Psoas muscle (tissue), 8 donors: ENCODE measurements at places on chromosomes 7 and 10. TPM values are rescaled to one million over a fixed set of nuclear protein-coding genes. Genes with fewer than 3 reads are reported as not detected.

DNA sequence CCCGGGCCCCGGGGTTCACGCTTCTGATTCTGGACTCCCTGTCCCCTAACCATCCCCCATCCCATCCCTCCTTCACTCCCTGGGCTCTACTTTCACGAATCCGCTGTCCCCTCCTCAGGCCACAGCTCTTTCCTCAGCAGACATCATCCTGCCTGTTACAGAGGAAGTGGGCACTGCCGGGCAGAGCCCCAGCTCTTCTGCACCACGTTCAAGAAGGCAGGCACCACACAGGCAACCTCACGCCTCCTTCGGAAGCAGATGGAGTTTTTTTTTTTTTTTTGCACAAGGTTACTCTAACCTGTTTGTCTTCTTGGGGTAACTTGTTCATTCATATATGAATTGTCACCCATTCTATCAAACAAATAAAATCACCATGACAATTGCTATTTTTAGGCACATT is 17.9 kb upstream of the ZNF32 start:
- DNase-seq, result no peak

GRCh38 chr7:55121249-55121648 is 102.4 kb downstream of the EGFR start:
- DNase-seq, result peak; percentile 30

- DNase-seq, result no peak
Observed at GRCh38 chr7:73838642-73839041, 3.7 kb downstream of the METTL27 start.

Gene SLC26A5
- not detected for total RNA-seq

DNA sequence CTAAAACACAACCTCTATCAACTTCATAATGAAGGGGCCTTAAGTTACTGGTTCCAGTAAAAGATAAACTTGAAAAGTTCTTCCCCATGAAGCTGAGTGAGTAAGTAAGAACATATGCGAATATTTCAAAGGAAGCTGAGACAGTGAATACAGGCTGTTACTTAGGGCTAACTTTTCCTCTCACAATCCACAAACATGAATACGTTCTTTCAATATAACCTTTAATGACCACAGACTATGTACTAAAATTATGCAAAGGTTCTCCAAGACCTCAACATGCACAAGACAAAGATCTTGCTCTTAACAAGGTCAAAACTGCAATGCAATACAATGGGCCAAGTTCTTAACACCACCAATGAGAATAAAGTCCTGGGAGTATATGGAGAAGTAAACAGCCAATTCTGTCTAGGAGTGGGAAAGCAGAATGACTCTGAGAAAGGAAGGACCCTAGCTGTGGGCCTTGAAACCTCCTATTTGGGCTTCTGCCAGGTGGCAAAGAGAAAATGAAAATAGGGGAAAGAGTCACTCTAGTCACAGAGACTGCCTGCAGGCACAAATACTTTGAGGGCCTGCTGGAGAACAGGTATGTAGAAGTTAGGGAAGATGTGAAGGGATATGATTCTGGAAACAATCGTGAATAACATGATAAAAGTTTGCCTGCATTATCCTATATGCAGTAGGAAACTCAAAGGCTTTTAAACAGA is 43.7 kb downstream of the OSBPL3 start:
- DNase-seq, result no peak

GRCh38 chr7:151660141-151660540 is 140.4 kb upstream of the RHEB start:
- DNase-seq, result no peak

DNA sequence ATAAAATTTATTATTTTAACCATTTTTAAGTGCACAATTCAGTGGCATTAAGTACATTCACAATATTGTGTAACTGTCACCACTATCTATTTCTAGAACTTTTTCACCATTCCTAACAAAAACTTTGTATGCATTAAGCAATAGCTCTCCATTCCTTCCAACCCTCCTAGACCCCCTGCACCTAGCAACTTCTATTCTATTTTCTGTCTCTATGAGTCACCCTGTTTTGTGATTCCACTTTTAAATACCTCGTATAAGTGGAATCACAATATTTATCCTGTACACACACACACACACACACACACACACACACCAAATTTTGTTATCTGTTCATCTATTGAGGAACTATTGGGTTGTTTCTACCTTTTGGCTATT is 89.2 kb downstream of the ARID5B start:
- DNase-seq, result no peak

- DNase-seq, result no peak
Observed at GRCh38 chr10:26365681-26366358, 72.3 kb upstream of the APBB1IP start.

- DNase-seq, result peak; percentile 57
Observed at GRCh38 chr7:140640060-140640637, 464 bp downstream of the DENND2A start.

- DNase-seq, result no peak
Observed at GRCh38 chr7:18780266-18780665, 284.7 kb downstream of the HDAC9 start.

Gene ZNF33A
- 20.8 TPM for total RNA-seq

- DNase-seq, result no peak
Observed at GRCh38 chr7:102860351-102860811, 52.4 kb upstream of the LRRC17 start.

Gene TACC2
- 439 TPM for total RNA-seq

GRCh38 chr10:8712656-8713055 is 658.2 kb downstream of the GATA3 start:
- DNase-seq, result no peak

GRCh38 chr10:44205067-44205466 is 179.8 kb downstream of the CXCL12 start:
- DNase-seq, result no peak

DNA sequence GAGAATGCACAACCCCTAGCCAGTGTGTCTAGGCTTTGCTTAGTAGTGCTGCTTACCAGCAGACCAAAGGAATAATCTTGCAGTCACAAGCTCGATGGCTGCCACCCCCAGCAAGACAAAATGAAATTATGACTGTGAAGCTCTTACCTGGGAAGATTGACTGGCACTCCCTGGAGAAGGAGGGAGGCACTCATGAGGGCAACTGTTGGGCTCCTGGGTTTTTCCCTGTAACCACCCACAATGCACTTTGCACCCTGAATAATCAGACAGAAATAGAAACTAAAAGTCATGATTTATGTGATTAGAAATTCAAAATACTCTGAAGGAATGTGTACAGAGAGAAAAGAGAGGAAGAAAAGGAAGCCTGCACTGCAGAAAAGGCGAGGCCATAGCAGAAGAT is 144.3 kb upstream of the DGKB start:
- DNase-seq, result no peak

Gene CPEB3
- 16.4 TPM for total RNA-seq

- DNase-seq, result no peak
Observed at GRCh38 chr10:130459851-130460490, 323.8 kb downstream of the GLRX3 start.

- peak; percentile 71 for DNase-seq
Observed at GRCh38 chr10:119634219-119634544, 17.0 kb upstream of the BAG3 start.

- no peak for DNase-seq
Observed at GRCh38 chr10:120336306-120336910, 120.6 kb upstream of the PLPP4 start.

- no peak for DNase-seq
Observed at GRCh38 chr10:34078017-34078744, 736.9 kb downstream of the PARD3 start.

Gene ABCC2
- total RNA-seq, result 2.3 TPM

Gene GIMAP8
- total RNA-seq, result 6.1 TPM

GRCh38 chr7:152869041-152869676 is 109.6 kb downstream of the ACTR3B start:
- no peak for DNase-seq

Gene KIF11
- 0.32 TPM for total RNA-seq

DNA sequence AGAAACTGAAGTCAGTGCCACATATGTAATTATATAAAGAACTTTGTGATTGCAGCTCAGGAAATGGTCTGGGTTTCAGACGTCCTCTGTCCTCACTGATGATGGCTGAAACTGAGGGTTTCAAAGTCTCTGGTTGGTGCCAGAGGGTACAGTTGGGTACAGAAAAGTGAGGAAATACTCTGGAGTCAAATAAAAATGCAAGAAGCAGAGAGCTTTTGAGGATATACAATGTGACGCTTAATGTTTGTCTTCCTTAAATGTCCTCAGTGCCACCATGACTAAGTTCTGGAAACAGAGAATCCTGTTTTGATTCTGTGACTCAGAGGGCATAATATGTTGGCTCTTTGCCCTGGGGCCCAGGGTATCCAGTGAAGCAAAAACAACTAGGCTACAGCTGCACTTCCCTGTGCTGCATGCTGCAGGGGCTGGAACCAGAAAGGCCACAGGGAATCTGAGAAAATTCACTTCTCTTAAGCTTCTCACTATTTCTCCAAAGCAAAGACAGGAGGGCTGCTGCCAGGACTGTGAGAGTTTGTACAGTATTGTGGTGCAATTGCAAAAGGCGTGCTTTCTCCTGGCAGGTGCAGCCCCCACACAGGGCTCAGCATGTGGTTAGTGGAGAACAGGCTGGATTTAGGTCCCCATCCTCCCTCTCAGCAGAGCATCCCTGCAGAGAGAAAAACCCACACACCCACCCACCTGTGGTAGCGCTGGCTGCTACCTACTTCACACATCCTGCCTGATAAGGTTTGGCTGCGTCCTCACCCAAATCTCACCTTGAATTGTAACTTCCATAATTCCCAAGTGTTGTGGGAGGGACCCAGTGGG is 169.5 kb upstream of the SVIL start:
- DNase-seq, result peak; percentile 51

- DNase-seq, result no peak
Observed at GRCh38 chr10:89494068-89494467, 41.3 kb downstream of the SLC16A12 start.

GRCh38 chr7:91603707-91604106 is 276.8 kb downstream of the MTERF1 start:
- no peak for DNase-seq

DNA sequence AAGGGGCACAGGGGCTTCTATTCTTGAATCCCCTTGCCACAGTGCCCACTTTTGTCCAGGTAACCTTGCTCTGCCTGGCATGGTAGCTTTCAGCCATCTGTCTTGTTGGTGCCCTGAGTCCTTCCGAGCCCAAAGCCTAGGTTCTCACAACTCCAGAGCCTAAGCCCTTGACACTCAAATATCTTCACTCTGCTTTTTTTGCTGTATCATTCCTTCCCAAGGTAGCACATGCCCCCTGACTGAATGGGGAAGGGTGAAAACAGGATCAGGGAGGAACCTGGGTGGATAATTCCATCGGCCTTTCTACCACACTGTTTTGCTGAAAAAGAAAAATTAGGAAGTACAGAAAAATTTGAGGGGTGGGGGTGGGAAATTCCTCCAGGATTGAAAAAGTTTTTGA is 37.6 kb downstream of the LDB3 start:
- no peak for DNase-seq

GRCh38 chr7:25262586-25262985 is 34.3 kb upstream of the NPVF start:
- DNase-seq, result no peak

DNA sequence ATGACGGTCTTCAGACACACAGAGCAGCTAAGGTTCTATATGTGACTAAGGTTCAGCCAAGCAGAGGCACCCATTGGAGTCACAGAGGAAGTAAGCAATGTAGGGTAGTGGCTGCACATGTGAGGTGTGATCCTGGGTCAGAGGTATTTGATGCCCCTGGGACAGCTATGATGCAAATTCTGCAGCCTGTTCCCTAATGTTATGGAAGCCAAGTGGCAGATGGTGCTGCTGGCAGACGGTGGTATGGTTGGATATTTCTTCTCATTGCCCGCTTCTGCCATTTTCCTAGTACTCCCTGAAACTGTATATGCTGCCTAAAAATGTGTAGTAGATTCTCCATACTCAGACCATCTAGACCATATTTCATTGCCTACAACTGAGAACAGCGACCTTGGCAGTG is 7.2 kb downstream of the TAS2R16 start:
- no peak for DNase-seq

GRCh38 chr7:106203473-106203872 is 81.3 kb downstream of the NAMPT start:
- no peak for DNase-seq

DNA sequence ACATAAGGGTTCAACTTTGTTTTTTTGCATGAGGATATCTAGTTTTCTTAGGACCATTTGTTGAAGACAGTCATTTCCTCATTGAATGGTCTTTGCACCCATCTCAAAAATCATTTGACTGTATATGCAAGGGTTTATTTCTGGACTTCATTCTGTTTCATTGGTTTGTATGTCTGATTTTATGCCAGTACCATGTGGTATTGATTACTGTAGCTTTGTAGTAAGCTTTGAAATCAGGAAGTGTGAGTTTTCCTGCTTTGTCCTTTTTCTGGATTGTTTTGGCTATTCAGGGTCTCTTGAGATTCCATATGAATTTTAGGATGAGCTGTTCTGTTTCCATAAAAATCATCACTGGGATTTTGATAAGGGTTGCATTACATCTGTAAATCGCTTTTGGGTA is 63.9 kb downstream of the SND1 start:
- no peak for DNase-seq

DNA sequence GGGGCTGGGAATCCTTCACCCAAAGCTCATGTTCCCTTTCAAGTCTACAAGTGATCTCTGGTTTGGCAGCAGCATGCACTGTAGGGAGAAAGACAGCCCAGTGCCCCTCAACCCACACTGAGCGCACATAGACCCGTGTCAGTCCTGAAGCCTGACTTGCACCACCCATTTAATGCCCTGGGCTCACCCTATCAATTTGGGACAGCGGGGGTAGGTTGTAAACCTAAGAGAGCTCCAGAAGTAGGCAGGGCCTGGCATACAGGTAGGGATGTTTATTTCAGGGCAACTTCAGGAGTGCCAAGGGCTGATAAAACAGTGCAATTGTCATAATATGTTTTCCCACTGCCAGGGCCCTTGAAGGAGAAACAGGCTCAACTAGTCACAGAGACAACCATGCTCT is 3.5 kb upstream of the ATP6V0E2 start:
- DNase-seq, result no peak

DNA sequence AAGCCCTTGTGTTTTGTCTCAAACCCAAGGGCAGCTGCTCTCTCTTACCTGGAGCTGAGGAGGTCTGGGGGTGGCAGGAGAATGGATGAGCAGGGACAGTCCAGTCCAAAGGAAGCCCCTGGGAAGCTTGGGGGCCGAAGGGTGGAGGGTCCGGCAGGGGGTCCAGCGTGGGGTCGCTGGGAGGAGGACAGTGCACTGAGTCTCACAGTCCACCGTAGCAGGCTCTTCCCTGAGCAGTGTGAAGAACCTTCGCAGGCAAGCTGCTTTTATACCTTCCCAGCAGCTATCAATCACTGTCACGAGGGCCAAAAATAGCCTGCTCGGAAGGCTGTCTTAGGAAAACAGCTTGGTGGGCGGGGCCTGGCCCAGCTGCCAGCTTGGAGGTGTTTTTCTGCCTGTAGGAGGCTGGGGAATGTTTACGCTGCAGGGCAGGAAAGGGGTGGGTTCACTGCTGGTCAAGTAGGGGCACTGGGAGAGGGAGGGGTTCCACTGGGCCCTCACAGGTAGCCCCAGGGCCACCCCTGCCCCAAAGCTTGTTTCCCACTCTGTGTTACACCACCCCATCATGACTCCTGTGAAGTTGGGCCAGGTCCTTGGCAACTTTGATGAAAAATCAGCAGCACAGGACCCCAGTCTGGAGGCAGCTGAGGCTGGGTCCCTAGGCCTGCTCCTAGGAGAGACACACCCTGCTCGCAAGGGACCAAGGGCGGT is at the start of gene DEPP1:
Gene DEPP1 (minus strand): TSS at position 240 of the 711 bp plus-strand sequence. CDS start 779 bp downstream, outside the sequence.
- peak; percentile 91 for DNase-seq

Gene INTS15
- 24.0 TPM for total RNA-seq
